ENCODE measurements at places on chromosomes 3 and 15.

- DNase-seq: no peak
Observed at GRCh38 chr3:68915973-68916372, 16.4 kb downstream of the TAFA4 start.

DNA sequence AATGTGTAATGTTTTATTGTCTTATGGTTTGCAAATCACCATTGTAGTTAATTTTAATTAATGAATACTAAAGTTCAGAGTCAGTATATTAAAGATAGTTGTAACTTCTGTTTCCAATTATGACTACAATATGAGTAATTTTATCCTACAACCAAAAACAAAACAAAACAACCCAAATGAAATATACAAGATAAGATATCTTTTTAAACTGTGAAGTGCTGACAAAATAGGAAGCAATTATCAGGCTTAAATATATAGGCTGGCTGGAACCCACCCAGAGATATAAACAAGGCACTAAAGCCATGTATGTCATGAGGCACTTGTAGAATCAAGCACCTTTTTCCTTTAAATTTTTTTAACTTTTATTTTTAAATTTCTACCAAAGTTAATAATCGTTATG is 108.6 kb upstream of the LRRFIP2 start:
- DNase-seq: no peak

GRCh38 chr3:10918011-10918410 is 74.5 kb upstream of the SLC6A1 start:
- no peak for DNase-seq

DNA sequence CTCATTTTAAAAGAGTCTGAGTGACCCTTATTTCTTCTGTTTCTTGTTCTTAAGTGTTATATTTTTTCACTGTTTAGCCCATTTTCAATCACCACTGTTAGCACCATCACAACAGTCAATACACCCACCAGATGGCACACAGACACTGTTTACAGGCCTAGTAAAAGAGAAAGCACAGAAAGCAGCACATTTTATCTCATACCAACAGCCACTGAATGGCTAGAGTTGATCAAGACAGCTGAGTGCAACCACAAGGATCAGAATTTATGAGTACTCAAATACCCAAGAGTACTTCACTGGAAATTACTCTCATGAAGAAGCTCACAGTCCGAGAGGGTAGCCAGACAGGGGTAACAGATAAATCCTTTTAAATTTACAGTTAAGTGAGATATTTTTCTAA is 127.0 kb downstream of the TFDP2 start:
- peak; percentile 18 for DNase-seq

- peak; percentile 32 for DNase-seq
Observed at GRCh38 chr3:186002884-186003472, 65.2 kb upstream of the TRA2B start.

DNA sequence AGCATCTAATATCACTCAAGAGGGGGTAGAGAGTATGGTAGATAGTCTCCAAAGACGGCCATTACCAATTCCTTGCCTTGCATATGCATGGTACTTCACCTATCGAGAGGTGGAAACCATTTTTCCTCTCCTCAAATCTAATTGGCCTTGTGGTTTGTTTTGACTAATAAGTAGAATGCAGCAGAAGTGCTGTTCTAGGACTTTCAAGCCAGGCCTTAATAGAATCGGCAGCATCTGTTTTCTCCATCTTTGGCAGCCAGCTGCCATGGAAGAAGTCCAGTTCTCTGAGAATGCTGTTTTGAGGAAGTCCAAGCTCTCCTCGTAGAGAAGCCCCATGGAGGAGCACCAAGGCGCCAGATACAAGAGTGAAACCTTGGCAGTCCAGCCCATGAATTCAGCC is 59.1 kb upstream of the RASGRP1 start:
- DNase-seq: no peak

DNA sequence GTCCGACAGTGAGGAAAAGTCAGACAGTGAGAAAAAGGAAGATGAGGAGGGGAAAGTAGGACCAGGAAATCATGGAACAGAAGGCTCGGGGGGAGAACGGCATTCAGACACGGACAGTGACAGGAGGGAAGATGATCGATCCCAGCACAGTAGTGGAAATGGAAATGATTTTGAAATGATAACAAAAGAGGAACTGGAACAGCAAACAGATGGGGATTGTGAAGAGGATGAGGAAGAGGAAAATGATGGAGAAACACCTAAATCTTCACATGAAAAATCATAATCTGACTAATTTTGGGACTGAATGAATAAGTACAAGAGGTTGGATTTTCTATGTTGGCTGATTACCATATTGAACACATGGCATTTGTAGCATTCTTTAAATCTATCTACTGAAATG is 26.2 kb downstream of the SEC62 start:
- no peak for DNase-seq
